Activated CD4-positive, alpha-beta T cell treated with anti-CD3 and anti-CD28 coated beads, Interleukin-2, amount 10 ng/mL, durations not matched to agents 7 days and 5 days (primary cell): ENCODE measurements at places on chromosomes 12 and 14. TPM values are rescaled to one million over a fixed set of nuclear protein-coding genes. Genes with fewer than 3 reads are reported as not detected.

DNA sequence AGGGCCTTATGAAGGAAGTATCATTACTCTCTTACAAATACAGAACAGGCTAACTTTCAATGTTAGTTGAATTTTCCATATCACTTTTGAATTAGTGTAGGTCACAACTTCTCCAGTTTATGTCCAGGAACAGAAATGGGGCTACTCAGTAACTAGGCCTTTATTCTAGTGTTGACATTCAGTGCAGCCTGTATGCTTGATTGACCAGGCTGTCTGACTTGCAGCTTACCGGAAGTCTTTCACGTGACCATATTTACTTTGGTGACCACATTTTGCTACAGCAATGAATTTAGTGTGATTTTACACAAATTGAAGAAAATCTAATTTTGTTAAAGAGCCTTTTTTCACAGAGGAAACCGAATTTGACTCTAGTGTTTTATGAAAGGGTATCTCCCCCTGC is 12.4 kb downstream of the MTERF2 start:
- no peak for DNase-seq

DNA sequence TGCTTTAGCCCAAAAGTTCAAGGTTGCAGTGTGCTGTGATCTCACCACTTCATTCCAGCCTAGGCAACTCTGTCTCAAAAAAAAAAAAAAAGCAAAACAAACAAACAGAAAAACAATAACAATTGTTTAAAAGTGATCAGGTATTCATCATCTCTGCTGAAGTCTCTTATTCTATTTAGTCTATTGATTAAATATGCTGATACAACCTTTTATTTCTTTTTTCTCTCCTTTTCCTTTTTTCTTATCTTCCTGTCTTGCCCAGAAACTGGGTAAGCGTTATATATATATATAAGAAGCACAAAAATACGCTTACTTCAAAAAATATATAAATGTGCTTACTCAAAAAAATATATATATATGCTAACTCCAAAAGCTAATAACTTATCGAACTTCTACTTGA is 213.8 kb upstream of the EEA1 start:
- DNase-seq, result no peak

DNA sequence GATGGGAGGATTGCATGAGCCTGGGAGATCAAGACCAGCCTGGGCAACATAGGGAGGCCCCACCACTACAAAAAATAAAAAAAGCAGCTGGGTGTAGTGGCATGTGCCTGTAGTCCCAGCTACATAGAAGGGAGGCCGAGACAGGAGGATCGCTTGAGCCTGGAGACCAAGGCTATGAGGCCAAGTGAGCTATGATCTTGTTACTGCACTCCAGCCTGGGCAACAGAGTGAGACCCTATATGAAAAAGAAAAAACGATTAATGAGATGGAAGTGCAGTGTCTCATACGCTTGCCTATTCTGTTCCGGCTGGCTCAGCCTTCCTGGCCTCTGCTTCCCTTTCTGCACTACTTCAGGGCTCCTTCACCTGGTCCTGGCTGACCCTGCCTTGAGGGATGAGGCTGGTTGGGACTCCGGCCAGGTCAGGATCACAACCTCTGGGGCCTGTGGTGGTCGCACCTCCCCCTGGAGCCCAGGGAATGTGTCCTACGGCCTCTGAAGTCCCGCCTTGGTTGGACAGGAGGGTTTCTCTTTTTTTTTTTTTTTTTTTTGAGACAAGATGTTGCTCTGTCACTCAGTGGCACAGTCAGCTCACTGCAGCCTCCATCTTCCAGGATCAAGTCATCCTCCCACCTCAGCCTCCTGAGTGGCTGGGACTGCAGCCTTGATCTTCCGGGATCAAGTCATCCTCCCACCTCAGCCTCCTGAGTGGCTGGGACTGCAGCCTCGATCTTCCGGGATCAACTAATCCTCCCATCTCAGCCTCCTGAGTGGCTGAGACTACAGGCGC is 10.7 kb downstream of the TEDC1 start:
- no peak for DNase-seq

DNA sequence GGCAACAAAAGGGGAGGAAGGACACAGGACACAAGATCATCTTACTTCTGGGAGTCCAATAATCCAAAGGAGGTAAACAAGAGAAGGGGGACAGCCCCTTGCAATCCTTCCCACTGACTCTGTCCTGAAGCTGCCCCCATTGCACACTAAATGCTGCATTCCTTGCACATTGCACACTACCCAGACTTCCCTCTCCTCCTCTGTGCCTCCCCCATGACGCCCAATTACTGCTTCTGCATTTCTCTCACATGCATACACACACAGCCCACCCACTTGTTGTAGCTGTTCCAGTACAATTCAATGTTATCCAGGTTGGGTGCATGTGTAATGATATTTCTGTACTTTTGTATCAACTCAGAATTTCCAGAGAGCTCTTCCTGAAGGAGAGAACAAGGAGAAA is 5.5 kb downstream of the NDRG2 start:
- no peak for DNase-seq

- DNase-seq, result no peak
Measured at GRCh38 chr14:71371711-71372396, 464.6 kb downstream of the PCNX1 start.

- no peak for DNase-seq
Measured at GRCh38 chr12:28033538-28033915, 61.0 kb upstream of the PTHLH start.

DNA sequence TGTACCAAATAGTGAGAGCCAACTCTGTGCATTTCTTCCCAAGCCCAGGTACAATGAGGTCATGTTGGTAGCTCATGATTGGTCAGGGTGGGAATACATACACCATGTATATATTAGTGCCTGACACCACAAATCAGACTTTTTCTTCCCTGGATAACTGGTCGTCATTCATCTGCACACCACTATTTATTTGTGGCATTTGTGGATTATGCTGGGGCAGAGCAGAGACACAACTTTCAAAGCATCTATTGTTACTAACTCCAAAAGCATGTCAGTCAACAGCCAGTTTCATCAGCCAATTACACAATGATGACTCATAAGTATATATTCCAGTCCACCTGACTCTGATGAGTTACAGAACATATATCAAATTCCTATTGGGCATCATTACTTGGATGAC is 181.7 kb downstream of the ADAMTS20 start:
- no peak for DNase-seq

- DNase-seq, result no peak
Measured at GRCh38 chr14:54483846-54484245, 4.9 kb downstream of the GMFB start.

DNA sequence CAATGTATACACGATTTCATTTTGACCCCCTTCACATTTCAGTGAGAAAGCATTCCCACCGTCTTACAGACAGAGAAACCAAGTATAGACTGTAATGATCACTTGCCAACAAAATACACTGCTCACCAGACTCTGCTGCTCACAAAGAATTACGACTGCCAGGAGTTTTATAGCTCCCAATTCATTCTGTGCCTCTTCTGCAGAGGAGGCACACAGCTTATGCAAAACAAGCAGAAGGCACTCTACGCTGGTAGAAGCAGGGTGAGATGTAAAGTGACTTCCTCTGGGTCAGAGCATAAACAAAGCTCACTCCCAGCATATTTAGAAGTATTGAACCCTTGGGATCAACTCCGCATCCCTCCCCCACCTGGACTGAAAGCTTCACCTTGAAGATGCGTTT is 14.6 kb downstream of the SPTB start:
- DNase-seq, result no peak

- no peak for DNase-seq
Measured at GRCh38 chr14:69688299-69688649, 76.9 kb downstream of the SUSD6 start.

The CBLN3 gene
- total RNA-seq, result 5.2 TPM
